ENCODE measurements at places on chromosomes 16 and 17.

DNA sequence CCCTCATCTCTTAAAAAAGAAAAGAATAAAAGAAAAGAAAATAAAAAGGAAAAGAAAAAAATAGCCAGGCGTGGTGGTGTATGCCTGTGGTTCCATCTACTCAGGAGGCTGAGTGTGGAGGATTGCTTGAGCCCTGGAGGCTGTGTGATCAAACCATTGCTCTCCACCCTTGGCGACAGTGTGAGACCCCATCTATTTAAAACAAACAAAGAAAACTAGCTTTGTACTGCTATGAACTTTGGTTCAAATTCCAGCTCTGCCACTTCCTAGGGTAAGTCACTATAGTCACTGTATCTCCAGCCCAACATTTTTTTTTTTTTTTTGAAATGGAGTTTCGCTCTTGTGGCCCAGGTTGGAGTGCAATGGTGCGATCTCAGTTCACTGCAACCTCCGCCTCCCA lies 4.2 kb downstream of the CTF1 start:
- DNase-seq = no peak

DNA sequence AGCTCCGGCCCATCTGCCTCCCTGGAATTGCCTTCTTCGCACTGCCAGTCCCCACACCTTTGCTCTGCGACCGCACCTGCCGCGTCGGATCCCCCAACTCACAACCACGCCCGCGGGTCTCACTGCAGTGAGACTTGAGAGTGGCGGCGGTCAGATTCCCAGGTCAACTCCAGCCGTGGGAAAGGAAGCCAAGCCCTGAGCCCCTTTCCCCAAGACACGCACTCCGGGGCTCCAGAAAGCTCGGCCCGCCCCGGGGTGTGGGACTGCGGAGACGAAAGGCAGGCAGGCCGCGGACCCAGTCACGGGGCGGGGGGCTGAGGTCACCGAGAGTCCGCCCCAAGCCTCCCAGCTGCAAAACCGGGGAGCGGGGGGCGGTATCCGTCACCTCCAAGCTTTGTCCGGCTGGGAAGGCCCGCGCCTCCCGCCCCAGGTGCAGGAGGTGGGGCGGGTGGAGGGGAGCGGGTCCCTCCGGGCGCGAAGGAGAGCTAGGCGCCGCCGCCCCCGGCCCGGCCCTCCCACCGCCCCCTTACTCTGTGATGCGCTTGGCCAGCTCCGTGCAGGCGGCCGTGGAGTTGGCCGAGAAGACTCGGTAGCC lies 615 bp downstream of the PRPSAP1 start:
- DNase-seq = no peak

DNA sequence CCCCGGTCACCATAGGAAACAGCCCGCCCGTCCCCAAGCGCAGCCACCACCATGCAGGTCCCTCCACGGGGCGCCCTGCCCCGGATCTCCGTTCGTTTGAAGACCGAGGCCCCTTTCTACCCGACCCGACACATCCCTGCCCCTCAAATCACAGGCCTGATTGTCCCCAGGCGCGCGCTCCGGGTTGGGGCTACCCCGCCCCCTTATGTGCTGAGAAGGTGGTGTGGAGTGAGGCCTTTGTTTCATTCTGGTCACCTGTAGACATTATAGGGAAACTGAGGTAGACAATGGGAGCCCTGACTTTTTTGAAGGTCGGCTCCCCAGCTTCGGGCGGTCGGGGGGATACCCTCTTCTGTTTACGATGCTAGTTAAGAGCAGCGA lies 763 bp upstream of the ACTG1 start:
- DNase-seq = no peak

DNA sequence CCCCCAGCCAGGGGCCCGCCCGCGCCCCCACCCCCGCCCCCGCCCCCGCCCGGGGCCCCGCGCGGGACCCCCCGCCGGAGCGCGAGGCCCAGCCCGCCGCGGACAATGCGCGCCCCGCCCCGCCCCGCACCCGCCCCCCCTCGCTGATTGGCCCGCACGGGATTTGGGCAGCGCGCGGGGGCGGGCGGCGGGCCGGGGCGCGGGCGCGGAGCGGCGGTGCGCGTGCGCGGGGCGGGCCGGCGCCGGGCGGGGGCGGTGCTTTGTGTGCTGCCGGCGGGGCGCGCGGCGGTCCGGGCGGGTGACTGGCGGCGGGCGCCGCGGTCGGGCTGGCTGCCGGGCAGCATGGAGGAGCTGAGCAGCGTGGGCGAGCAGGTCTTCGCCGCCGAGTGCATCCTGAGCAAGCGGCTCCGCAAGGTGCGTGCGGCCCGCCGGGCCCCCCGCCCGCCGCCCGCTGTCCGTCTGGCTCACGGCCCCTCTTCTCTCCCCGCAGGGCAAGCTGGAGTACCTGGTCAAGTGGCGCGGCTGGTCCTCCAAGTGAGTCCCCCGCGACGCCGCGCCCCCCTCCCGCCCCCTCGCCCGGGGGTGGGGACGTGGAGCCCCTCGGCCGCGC lies at the start of gene CBX2:
CBX2 (plus strand) TSS at position 255 of the 610 bp plus-strand sequence; CDS start at position 343, 88 bp downstream.
- peak; percentile 69 for DNase-seq

- no peak for DNase-seq
Observed at GRCh38 chr16:13029786-13030185, 128.4 kb downstream of the SHISA9 start.

- no peak for DNase-seq
Observed at GRCh38 chr17:9269350-9270035, 248.2 kb downstream of the NTN1 start.

DNA sequence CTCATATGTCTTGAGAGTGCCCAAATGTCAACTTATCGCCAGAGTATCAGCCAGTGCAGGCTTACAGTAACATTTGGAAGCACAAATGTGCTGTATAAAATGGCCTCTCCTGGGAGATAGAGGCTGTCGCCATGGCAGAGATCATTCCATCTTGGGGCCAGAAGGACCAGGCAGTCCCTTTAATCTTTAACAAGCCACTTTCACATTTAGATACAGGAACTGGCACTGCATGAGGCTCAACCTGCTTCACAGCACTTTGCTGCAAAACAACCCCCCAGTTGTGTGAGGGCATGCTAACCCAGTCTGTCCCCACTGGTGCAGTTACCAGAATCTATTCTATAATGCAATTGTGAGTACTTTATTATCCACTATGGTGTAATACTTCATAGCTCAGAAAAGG lies 4.7 kb upstream of the RFFL start:
- DNase-seq = no peak

DNA sequence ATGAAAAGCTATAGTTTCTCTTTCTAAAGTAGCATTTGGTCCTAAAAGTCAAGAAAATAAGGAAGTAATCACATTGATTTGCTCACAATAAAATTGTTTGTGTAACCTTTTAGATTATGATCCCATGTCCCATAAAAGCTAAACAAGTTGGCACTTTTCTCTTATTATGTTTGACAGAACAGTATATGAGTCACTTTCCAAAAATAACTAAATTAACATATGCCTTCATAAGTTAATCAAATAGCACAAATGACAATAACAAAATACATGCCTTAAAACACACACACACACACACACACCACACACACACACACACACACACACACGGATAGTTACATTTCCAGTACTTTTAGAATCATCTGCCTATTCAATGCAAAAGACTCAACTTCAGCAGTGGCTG lies 2.8 kb downstream of the MED13 start:
- no peak for DNase-seq

DNA sequence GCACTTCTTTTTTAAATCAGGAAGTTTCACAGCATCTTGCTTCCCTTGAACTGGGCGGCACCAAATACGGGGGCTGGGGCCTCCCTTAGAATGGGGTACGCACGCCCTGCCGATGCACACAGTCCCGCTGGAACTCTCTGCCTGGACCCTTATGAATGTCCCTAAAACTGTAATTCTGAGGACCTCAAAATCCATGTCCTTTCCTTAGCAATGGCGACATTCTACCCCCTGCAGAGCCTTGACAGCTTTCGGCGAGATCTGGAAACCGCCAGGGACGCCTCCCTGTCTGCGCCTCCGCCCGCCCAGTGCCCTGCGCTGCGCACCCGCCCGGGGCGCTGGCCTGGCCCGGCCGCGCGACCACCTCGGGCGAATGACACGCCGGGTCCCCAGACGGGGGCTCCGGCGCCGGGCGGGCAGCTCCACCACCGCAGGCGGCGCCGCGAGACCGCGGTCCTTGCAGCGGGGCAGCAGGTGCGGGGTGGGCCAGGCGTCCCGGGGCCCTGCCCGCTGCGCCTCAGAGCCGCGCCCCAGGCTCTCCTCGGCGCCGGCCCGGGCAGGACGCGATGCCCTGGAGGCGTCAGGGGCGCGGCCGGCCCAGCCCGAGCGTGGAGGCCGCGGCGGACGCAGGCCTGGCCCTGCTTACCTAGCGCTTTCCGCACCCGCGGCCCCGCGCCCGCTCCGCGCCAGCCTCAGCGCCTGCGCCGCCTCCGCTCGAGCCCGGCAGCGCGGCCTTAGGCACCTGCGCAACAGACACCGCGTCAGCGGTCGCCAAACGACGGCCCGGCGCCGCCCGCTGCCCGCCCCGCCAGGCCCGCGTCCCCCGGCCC lies 548 bp downstream of the HAGH start:
- peak; percentile 34 for DNase-seq

- no peak for DNase-seq
Observed at GRCh38 chr17:41415833-41416335, 8.5 kb downstream of the KRT37 start.

- no peak for DNase-seq
Observed at GRCh38 chr16:48680881-48681280, 70.9 kb upstream of the N4BP1 start.

GRCh38 chr16:27639561-27640276 lies 89.8 kb downstream of the KATNIP start:
- no peak for DNase-seq

DNA sequence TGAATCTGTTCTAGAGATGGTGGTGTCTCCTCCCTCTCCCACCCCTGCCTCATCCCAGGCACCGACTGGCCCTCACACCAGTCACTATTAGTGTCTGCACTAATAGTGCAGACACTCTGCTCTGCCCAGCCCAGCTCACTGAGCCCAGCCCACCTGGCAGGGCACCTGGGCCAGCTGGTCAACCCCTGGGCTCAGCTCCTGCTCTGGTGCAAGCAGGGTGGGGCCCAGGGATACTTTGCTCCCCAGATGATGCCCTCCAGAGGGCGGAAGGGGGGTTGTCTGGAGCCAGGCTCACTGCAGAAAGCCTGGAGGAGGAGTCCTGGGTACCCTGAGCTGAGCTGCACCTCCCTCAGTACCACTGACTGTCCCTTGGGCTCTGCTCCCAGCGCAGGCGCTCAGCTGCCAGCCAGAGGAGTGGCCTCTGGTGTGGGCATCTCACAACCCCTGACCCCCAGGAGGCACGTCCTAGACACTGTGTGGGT lies 14.5 kb downstream of the RAB11FIP4 start:
- no peak for DNase-seq

- peak; percentile 65 for DNase-seq
Observed at GRCh38 chr17:39244600-39245570, 19.1 kb upstream of the STAC2 start.

DNA sequence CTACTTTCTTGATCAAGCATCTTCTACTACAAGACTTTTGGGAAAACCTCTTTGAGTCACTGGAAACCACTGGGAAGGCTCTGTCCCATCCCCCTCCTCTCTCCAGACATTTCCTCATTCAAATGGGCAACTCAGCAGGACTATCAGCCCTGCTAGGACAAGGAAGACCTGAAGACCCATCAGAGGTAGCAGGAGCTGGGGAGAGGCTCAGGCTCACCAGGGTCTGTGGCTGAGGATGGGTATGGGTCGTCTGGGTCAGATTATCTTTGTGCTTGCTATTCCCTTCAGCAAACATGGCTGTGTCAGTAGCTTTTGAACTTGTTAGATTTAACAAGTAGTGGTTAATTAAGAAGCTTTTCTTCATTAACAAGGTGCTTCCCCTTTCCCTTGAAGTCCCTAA lies 15.0 kb upstream of the NF1 start:
- no peak for DNase-seq

- DNase-seq = no peak
Observed at GRCh38 chr17:50908860-50909764, 43.0 kb upstream of the TOB1 start.

DNA sequence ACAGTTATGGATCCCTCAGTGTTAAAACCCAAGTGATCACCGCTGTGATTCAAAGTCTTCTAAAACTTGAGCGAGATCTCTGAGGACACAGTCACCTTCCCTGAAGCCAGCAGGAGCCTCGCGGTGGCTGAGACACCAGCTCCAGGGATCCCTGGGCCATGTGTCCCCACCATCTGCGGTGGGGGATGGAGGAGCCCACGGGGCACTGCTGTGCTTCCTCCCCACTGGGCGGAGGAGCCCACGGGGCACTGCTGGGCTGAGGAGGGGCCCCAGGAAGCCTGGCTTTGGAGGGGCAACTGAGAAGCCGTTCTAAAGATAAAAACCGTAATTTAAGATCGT lies 65.7 kb upstream of the METRNL start:
- DNase-seq = no peak

- DNase-seq = no peak
Observed at GRCh38 chr17:75094871-75095399, 7.2 kb downstream of the SLC16A5 start.

DNA sequence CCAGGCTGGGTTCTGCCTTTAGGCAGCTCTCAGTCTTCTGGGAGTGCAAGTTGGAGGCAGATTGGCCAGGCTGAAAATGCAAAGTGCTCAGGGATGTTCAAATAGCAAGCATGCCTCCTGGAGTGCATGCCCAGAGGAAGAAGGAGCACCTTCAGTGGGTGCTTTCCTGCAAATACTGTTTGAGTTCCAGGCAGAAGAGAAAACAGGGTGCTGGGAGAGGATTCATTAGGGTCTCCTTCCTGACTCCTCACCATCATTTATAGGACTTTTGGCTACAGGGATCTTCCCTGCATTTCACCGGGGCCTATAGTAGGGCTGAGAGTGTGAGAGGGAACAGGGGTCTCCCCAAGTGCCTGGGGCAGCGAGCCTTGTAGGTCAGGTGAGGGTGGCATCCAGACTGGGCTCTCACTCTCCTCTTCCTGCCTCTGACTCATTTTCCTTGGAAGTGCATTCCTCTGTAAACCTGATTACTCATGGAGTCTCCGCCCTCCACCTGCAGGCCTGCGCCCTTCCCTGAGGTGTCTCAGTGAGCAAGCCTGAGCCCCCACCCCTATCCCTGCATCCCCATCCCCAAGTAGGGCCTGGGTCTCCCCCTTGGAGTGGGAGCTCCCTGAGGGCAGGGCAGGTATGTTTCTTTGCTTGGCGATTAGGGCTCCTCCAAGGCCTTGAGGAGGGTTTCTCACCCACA lies 17.1 kb upstream of the TNS4 start:
- no peak for DNase-seq
